LNCaP clone FGC (cell line): ENCODE measurements at places on chromosomes 16 and 17.

DNA sequence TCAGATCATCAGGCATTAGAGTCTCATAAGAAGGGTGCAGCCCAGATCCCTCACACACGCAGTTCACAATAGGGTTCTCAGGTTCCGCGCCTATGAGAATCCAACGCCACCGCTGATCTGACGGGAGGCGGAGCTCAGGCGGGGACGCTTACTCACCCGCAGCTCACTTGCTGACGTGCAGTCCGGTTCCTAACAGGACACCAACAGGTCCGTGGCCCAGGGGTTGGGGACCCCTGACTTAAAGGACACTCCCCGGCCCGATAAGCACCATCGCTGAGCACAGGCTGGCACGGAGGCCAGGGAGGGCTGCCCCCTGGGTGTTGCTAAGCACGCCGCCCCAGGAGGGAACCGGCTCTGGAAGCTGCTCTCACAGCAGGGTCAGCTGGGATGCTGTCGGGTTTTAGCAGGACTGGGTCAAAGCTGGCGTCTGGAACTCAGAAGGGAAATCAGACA is 30.1 kb upstream of the BAHCC1 start:
- DNase-seq = peak; percentile 59

GRCh38 chr16:55496509-55497145 is 12.2 kb upstream of the LPCAT2 start:
- DNase-seq = no peak

GRCh38 chr17:68491381-68492231 is 20.6 kb upstream of the PRKAR1A start:
- DNase-seq = no peak

- no peak for DNase-seq
Measured at GRCh38 chr17:17061516-17061915, 19.3 kb downstream of the MPRIP start.

- DNase-seq = no peak
Measured at GRCh38 chr16:51365715-51366114, 214.6 kb upstream of the SALL1 start.

DNA sequence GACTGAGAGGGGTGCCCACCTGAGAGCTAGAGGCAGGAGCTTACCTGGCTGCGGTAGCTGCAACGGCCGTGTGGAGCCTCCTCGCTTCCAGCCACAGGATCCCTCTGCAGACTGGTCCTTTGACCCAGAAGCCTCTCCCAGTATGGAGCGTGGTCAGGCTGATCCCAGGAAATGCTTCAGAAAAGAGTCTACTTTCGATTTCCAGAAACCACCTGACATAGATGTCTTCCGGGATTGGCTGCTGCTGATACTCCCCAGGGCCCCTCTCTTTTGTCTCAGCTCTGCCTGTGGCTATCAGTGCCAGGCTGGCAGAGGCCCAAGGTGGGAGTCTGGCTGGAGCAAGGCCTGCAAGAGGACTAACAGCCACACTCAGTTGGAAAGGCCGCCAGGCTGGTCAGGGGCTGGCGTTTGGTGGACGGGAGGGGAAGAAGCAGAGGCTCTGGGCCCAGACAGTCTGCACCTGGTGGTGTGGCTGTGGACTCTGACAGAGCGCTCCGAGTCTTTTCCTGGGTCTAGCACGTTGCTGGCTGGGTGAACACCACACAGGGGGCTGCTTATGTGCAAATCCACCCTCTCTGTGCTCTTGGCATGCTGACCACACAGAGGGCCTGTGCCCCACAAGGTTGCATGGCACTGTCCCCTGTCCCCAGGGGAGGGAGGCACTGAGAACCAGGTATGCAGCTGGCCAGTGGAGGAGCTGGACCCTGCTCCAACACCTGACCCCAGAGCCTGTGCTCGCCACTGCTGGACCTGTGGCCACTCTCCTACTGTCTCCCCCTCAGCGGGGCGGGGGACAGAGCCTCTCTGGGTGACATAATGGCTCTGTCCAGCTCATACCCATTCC is at the start of gene LGALS3BP:
Gene LGALS3BP, minus strand, starts transcription at position 144 of the 844 bp plus-strand sequence. CDS start 2,732 bp downstream, outside the sequence.
- no peak for DNase-seq

DNA sequence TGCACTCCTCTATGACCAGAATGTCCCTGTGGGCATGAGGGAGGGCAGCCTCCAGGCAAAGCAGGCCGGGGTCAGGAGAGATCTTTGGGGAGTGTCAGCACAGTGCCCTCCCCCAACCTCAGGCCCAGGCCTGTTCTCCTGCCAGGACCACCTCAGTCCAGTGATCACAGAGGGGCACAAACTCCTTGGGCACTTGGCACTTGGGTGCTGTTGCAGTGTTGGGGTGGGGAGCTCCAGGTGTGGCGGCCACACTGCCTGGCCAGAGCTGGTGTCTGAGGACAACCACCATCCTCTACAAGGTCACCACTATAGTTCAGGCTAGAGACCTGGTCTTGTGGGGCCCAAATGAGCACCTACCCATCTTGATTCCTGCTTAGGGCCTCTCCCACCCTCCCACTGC is 37.2 kb downstream of the SMPD3 start:
- DNase-seq = no peak

GRCh38 chr16:28905800-28906372 is 19.2 kb downstream of the RABEP2 start:
- DNase-seq = no peak

DNA sequence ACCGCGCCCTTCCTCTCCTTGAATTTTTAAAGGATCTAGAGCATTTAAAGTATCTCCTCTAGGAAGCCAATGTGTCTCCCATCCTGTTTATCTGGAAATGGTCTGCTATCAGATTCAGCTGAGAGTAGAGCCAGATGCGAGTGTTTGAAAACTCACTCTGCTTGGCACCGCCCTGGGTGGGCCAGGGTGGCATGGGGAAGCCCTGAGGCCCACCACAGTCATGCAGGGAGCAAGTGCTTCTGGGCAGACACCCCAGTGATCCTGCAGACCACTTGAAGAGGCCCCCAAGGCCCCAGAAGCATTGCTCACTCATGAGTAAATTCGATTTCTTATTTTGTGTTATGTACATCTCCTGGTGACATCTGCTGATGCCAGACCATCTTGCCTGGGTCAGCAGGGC is 8.7 kb upstream of the CACNG4 start:
- no peak for DNase-seq

- no peak for DNase-seq
Measured at GRCh38 chr17:58413684-58414083, 3.6 kb downstream of the RNF43 start.

- DNase-seq = no peak
Measured at GRCh38 chr16:704552-705380, 835 bp downstream of the FBXL16 start.

DNA sequence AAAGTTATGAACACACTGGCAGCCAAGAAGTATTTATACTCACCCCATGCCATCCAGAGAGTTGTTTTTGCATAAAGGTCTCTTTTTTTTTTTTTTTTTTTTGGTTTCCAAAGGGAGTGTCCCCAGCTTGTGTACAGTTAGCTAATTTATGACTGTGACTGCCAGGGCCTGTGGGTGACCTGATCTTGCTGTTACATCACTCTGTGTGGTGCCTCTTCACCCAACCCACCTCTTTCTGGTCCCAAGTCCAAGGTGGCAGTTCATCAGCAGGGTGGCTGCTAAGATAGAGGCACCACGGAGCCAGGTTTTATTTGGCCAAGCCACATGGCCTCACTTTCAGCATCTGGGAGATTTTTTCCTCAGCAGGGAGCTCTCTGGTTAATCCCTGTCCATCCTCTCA is at the start of gene NOS2:
Gene NOS2, minus strand, starts transcription at position 8 of the 400 bp plus-strand sequence. CDS start 1,720 bp downstream, outside the sequence.
- DNase-seq = no peak

- peak; percentile 7 for DNase-seq
Measured at GRCh38 chr17:79612468-79613194, 1.8 kb upstream of the RBFOX3 start.

GRCh38 chr17:4849011-4849536 is 15.9 kb downstream of the MINK1 start:
- no peak for DNase-seq

- no peak for DNase-seq
Measured at GRCh38 chr17:17361543-17361866, 58.3 kb downstream of the NT5M start.

- DNase-seq = no peak
Measured at GRCh38 chr17:59793205-59793604, 85.8 kb downstream of the VMP1 start.

GRCh38 chr17:1362065-1362848 is 37.8 kb downstream of the YWHAE start:
- DNase-seq = no peak

GRCh38 chr17:12625092-12625491 is 40.6 kb upstream of the MYOCD start:
- no peak for DNase-seq

DNA sequence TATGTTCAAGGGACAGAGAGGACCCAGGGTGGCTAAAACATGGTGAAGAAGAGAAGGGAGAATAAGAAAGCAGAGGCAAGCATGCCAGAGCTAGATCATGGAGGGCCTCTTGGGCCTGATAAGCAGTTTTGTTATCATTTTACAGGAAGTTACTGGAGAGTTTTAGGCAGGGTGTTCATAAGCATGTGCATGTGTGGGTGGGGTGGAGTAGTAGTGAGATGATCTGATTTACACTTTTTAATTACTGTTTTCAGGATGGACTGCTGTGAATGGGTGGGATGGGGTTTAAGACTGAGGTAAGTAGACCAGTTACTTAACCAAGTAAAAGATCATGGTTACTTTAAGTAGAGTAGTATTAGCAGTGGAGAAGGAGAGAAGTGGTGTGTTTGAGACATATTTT is 173.6 kb downstream of the PHKB start:
- no peak for DNase-seq

- no peak for DNase-seq
Measured at GRCh38 chr17:2435181-2435741, 34.4 kb upstream of the MNT start.

- no peak for DNase-seq
Measured at GRCh38 chr16:21526923-21527807, 72.2 kb upstream of the METTL9 start.
